Astrocyte of the spinal cord (primary cell): ENCODE measurements at places on chromosomes 1 and 21.

DNA sequence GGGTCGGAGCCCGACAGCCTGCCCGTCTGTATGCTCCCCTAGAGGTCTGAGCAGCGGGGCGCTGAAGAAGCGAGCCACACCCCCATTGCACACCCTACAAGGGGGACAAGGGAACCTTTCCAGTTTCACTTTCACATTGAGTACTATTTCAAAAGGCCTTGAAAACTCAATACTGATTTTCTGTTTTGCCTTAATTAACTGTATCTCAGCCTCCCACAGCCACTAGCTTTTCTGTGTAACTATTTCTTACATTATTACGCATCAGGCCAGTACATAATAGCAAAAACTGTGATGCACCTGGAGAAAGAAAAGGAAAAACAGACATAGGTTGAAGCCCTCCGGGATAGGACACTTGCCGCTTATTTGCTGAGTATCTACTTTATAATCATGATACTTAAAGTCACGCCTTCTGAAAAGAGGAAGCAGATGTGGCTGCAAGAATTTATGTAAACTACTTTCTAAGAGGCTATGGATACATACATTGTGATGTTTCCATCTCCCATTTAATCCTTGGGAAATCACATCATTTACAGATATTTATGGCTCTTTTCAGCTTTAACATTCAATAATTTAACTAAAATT, 1719.5 kb downstream of the MRPL39 start:
- no peak for DNase-seq

DNA sequence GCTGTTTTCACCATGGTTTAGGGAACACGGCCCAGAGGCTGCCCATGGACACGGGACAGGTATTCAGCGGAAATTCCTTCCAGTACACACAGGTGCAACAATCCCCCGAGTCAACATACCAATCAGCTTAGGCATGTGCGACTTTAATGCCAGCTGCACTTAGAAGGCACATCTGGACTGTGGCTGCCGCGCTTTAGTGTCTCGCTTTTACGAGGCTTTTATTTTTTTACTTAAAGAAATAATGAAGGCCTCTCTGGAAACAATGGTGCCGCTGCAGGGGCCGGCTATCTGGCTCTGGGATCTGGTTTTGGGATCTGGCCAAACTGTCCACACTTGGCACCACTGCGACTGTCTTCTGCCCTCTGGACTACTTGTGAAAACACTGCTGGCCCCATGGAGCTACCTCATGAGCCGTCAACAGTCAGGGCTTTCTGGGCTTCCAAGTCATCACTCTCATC, 55.5 kb downstream of the SLC66A1 start:
- no peak for DNase-seq

GRCh38 chr1:119141020-119141424, 569 bp upstream of the WARS2 start:
- no peak for DNase-seq

DNA sequence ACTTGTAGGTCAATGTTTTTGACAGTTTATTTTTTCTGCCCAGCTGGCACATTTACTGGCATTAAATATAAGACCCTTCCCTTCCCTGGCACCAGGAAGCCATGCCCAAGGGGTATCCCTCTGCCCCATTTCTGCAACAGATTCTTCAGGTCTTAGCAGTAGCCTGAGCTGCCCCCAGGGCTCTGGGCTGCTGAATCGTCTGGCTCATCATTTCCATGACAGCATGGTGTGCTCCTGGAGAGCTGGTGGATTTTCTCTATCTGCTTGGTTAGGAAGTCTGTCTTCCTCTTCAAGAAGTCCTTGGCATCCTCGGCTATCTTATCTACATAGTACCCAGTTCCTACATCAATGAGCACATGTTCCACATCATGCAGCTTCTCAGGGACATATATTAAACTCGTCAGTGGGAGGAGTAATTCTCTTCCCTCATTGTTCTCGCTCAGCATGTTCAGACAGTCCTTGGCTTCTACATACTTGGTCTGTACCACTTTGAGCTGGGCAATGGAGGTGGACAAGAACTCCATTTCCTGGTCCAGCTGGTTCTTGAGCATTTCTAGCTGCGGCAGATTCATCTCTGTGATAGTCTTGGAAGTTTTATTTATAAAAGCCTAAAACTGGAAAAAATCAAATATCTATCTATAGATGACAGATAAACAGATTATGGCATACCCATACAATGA, 23.5 kb downstream of the MIA3 start:
- DNase-seq: no peak

DNA sequence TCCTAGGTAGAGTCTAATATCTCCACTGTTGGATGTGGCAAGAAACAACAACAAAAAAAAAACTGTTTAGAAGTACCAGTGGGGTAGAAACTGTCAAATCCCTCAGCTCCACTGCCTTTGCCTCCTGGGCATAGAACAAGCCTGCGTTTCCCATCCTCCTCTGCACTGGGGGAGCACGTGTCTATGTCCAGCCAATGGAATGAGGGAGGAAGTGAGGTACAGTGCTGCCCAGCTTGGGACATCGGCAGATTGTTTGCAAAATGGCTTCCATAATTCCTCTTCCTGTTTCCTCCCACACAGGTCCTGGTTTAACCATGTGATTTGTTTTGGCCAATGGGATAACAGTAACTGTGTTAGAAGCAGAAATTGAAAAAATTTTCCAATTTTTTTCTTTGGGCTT, 39.1 kb downstream of the PSMG1 start:
- no peak for DNase-seq

GRCh38 chr1:78279051-78279450, 211.7 kb upstream of the PTGFR start:
- peak; percentile 94 for DNase-seq

DNA sequence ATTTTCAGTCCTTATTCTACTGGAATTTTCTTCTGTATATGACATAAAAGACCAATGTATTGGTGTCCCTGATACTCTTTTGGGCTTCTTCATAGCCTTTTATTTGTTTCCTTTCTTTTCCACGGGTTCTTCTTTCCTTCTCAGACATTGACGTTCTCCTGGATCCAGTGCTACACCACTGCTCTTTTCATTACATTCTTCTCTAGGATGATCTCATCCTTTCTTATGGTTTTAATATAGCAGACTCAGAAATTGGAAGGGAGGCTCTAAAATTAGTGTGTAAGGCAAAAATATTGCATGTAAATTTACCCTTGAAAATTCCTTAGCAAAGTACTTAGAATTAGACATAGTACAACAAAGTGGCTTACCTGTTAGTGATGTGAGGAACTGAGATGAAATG, 65.3 kb downstream of the SELENOF start:
- DNase-seq: no peak

DNA sequence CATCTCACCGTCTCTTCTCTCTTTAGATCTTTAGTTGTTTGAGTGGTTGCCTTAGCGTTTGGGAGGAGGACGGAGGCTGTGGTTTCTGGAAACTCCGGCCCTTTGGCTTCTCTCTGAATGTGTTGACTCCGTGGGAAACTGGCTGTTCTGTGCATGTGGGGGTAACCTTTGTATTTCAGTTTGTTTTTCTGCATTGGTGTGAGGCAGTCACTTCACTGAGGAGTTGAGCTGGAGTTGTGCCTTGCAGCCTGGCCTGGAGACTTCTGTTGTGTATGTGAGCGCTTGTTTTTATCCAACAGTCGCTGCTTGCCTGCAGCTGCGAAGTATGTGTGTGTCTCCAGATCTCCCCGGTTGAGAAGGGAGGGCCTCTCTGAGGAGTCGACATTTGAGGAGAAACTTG, 33.6 kb downstream of the CLDN14 start:
- DNase-seq: peak; percentile 61

DNA sequence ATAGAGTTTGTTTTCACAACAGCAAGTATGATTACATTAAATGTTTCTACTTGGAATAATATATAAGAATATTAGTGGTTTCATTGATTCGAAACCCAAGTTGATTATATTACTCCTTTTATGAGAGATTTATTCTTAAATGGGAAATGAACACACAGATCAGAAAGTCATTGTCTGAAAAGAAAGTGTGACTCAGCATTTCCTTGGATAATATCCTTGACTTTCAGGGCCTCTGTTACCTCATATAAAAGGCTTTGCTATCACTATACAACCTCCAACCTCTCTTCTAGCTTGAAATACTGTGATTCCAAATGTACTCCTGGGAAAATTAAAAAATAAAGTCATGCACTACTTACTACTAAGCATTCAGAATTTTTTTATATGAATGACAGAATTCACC, 295.3 kb upstream of the LYPLAL1 start:
- DNase-seq: peak; percentile 64

GRCh38 chr1:56417646-56418045, 161.7 kb downstream of the PLPP3 start:
- DNase-seq: no peak

GRCh38 chr1:245751116-245751515, 596.3 kb downstream of the KIF26B start:
- DNase-seq: peak; percentile 84

- DNase-seq: no peak
Measured at GRCh38 chr21:39317134-39318090, 4.0 kb upstream of the BRWD1 start.

DNA sequence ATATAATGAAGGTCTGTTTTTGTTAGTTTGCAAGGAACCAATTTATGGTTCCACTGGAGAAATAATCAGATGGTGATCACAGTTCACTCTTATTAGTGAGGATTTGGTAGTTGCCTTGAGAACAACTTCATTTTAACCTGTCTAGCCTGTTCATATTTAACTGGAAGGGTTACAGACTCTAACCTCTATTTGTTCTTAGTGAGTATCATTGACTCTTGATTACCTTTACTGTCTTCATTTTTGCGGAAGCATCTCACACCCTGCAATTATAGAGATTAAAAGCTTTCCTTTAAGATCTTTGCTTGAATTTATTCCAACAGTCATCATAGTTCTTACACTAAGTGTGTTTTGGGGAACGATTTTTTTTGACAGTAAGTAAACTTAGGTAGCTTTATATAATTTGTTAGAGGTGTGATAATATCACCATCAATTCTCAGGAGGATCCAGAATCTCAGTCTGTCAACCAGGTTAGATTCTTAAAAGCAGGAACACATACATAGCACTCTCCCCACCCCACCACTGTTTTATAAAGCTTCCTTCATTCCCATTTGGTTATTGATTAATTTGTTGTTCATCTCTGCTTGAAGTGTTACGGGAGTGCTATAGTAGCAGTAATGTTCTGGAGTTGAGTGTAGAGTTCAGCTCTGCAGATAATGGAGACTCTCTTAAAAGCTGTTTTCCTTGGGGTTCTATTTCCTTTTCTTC, 30.1 kb downstream of the B3GALT2 start:
- no peak for DNase-seq

DNA sequence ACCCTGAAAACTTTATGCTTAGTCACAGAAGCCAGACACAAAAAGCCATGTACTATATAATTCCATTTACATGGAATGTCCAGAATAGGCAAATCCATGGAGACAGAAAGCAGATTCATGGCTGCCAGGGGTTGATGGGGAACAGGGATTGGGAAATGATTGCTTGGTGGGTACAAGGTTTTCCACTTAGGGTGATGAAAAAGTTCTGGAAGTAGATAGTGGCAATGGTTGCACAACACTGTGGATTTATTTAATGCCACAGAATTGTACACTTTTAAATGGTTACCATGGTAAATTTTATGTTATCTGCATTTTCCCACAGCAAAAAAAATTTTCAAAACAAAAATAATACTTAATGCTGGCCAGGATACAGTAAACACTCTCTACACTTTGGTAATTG, 40.6 kb downstream of the ENAH start:
- no peak for DNase-seq

GRCh38 chr1:26373281-26373680, 731 bp upstream of the ZNF683 start:
- DNase-seq: no peak

GRCh38 chr1:212651521-212651920, 43.0 kb downstream of the ATF3 start:
- DNase-seq: no peak

DNA sequence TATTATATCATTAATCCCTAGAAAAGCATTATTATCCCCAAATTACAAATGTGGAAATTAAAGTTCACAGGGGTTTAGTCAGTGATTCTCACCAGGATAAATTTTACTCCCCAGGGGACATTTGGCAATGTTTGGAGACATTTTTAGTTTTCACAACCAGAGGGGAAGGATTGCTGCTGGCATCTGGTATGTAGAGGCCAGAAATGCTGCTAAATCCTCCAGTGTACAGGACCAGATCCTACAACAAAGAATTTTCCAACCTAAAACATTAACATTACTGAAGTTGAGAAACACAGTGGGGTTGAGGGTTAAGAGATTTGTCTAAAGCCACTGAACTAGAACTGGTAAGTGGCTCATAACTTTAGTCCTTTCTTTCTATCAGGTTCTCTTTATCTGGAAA, 162.0 kb upstream of the SYT6 start:
- DNase-seq: no peak

DNA sequence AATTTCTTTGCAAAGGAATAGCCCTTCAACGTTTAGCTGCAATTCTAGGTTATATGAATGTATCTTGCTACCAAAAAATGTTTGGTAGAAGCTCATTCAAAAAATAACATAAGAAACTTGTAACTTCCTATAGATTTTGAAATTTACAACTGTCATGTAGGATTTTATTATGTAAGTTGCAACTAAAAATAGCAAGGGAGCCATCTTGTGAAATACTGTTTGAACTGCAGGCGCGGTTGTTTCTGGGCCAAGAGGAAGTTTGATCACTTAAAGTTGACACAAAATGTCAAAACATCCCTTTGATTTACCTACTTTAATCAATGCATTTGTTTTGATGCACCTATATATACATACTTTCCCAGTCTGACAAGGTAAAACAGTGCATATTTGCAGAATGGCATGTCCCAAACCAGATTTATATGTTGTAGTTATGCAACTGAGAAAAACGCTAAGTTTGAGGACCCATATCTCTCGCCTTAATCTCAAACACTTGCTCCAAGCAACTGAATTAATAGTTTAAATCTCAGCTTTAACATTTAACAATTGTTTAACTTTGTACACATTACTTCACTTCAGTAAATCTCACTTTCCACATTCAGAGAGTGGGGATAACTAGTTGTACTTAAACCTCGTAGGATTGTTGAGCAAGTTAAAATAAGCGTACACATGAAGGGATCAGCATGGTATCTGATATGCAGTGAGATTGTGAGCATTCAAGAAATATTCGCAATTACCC, 63.9 kb downstream of the KCNK2 start:
- peak; percentile 65 for DNase-seq

DNA sequence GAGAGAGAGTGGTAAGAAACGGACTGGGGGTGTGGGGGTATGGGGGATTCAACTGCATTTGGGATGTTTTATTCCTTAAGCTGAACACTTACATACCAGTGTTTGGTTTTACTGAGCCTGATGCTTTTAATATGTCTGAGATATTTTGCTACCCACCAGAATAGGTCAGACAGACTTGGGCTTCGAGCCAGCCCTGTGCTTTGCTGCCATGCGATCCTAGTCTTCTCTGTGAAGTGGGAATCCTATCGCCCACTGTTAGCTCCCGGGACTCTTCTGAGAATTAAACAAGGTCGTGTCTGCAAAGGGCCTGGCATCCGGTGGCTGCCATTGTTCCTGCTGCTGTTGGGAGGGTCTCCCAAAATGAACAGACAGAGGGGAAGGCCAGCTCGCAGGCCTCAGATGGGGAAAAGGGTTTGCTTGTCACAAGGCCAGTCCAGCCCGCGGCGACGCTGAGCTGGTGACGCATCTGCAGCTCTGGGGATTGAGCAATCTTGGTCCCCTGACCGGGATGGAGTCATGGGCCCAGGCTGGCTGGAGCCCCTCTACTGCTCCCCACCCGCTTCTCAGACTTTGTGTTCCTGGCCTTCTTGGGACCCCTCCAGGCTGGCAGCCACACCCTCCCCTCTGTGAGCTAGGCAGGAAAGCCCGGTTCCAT, 26.9 kb upstream of the ECE1 start:
- no peak for DNase-seq
